ENCODE measurements at places on chromosomes 1 and 21. TPM values are rescaled to one million over a fixed set of nuclear protein-coding genes. Genes with fewer than 3 reads are reported as not detected.

DNA sequence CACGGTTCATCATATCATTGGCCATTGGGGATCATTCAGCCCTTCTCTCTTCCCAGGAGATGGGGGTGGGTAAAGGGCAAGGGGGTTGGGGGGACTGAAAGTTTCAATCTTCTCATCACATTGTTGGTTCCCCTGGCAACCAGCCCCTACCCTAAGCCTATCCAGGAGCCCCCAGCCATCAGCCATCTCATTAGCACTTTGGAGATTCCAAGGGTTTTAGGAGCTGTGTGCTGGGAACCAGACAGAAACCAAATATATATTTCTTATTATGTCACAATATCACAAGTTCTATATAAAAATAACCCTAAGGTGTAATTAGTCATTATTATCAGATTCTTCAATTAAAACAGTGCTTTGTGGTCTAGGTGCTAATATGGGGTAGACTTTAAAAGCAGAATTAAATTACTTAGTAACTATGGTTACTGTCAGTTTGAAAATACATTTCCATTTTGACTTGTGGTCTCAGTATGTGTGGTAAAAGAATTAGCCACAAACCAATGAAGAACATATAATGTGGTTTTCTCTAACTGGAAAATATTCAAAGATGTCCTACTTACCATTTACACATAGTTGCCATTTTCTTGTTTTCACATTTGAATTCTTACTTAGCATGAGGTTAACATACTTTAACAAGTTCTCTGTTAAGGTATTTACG lies 28.1 kb downstream of the IL23R start:
- no peak overlapping the region for H3K27ac ChIP-seq
- H3K4me3 ChIP-seq = no peak overlapping the region
- H3K27me3 ChIP-seq = no peaks in the 10 kb centered on the region
- H3K36me3 ChIP-seq = no peaks in the 10 kb centered on the region
- H3K4me1 ChIP-seq = no peaks in the 10 kb centered on the region
- no peak for DNase-seq

LRRC8D gene
- 10.2 TPM for total RNA-seq

WNT9A gene
- 5.5 TPM for total RNA-seq

PIK3R3 gene
- total RNA-seq = 36.7 TPM

GRCh38 chr1:61741711-61742619 lies at the start of gene PATJ:
TSS of gene PATJ (plus strand) at chr1:61742480. CDS start at chr1:61762893, 20,413 bp downstream.
- H3K27ac ChIP-seq = peak within 1 kb of the TSS; percentile 99
- H3K4me3 ChIP-seq = peak within 1 kb of the TSS; percentile 95
- DNase-seq = peak; percentile 68
- no peaks in the 10 kb centered on the region for H3K27me3 ChIP-seq
- H3K4me1 ChIP-seq = no peaks in the 10 kb centered on the region
- H3K36me3 ChIP-seq = no peaks in the 10 kb centered on the region

- H3K4me3 ChIP-seq = no peak overlapping the region
- no peak overlapping the region for H3K27ac ChIP-seq
- H3K36me3 ChIP-seq = no peaks in the 10 kb centered on the region
- H3K27me3 ChIP-seq = peaks cover 32% of the 10 kb centered on the region
- DNase-seq = no peak
Measured at GRCh38 chr1:20402585-20403422, 83.2 kb downstream of the CAMK2N1 start.

- DNase-seq = peak; percentile 11
- no peaks in the 10 kb centered on the region for H3K27me3 ChIP-seq
- H3K27ac ChIP-seq = no peak overlapping the region
- H3K4me1 ChIP-seq = peaks cover 3% of the 10 kb centered on the region
- no peaks in the 10 kb centered on the region for H3K36me3 ChIP-seq
- H3K4me3 ChIP-seq = no peak overlapping the region
Measured at GRCh38 chr1:111967067-111967690, 22.3 kb downstream of the KCND3 start.

- H3K36me3 ChIP-seq = no peaks in the 10 kb centered on the region
- no peaks in the 10 kb centered on the region for H3K27me3 ChIP-seq
- H3K4me1 ChIP-seq = peaks cover 10% of the 10 kb centered on the region
Measured at GRCh38 chr1:59136541-59137275, 160.2 kb upstream of the FGGY start.

DNA sequence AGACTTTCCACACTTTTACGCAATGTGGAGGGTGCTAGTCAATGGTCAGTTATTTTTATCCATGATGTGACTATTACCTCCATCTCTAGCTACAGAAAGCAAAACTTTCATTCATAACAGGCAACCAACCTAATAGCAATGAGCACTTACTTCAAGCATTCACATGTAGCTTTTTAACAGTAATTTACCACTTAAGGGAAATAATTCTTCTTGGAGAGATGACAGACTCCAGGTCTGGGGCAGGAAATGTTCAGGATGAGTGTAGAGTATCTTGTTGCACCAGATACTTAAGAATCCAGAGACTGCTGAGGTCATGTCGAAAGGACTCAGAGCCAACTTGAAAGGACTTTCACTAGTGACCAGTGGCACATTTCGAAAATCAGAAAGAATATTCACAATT lies 347.6 kb downstream of the CHRM3 start:
- H3K27ac ChIP-seq = no peak overlapping the region
- H3K36me3 ChIP-seq = no peaks in the 10 kb centered on the region
- no peak overlapping the region for H3K4me3 ChIP-seq
- H3K4me1 ChIP-seq = peaks cover 20% of the 10 kb centered on the region

GRCh38 chr1:17081439-17081838 lies 27.6 kb upstream of the SDHB start:
- H3K27me3 ChIP-seq = no peaks in the 10 kb centered on the region
- no peak for DNase-seq
- no peak overlapping the region for H3K27ac ChIP-seq
- no peak overlapping the region for H3K4me3 ChIP-seq

LCK gene
- total RNA-seq = 8.9 TPM

DNA sequence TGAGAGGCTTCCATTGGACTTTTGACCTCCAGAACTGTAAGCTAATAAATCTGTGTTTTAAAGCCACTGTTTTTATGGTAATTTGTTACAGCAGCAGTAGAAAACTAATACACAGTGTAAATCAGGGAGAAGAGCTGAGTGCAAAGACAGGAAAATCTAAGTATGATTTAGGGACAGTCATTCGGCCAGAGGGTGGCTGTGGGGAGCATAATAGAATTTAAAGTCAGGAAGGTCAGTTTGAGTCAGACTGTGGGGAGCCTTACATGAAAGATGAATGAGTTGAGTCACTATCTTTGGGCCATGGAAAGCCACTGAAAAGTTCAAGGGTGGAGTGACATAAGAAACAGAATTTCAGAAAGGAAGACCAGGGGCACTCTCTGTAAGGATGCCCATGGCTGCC lies 52.4 kb upstream of the SSX2IP start:
- H3K36me3 ChIP-seq = no peaks in the 10 kb centered on the region
- no peaks in the 10 kb centered on the region for H3K27me3 ChIP-seq
- no peaks in the 10 kb centered on the region for H3K4me1 ChIP-seq
- no peak overlapping the region for H3K4me3 ChIP-seq

GRCh38 chr1:28111157-28111556 lies 22.7 kb upstream of the EYA3 start:
- H3K4me1 ChIP-seq = no peaks in the 10 kb centered on the region
- H3K4me3 ChIP-seq = no peak overlapping the region
- no peak overlapping the region for H3K27ac ChIP-seq

- no peaks in the 10 kb centered on the region for H3K4me1 ChIP-seq
- H3K27ac ChIP-seq = no peak overlapping the region
- no peak overlapping the region for H3K4me3 ChIP-seq
- DNase-seq = no peak
- no peaks in the 10 kb centered on the region for H3K36me3 ChIP-seq
Measured at GRCh38 chr21:39720126-39720778, 24.7 kb upstream of the IGSF5 start.

DNA sequence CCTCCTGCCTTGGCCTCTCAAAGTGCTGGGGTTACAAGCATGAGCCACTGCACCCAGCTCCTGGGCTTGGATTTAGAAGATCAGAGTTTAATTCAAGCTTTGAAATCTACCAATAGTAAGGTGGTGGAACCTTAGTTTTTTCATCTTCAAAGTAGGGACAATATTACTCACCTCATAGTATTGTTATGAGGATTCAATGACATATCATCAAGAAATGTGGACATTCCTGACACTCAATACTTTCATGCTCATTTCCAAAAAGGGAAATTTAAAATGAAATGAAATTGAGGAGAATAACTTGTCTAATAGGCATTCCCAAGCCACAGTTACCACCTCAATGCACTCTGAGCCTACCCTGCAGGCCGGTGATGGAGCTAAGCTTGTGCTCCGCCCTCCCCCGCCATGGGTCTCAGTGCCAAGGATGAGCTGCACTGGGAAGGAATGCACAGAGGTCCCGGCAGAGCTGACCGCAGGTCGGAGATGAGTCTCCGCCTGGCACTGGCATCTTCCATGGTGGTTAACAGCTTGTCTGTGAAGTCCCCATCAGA lies 56.5 kb upstream of the BCAR3 start:
- no peaks in the 10 kb centered on the region for H3K4me1 ChIP-seq
- H3K27ac ChIP-seq = no peak overlapping the region
- H3K4me3 ChIP-seq = no peak overlapping the region
- no peaks in the 10 kb centered on the region for H3K27me3 ChIP-seq
- DNase-seq = no peak
- H3K36me3 ChIP-seq = no peaks in the 10 kb centered on the region

DNA sequence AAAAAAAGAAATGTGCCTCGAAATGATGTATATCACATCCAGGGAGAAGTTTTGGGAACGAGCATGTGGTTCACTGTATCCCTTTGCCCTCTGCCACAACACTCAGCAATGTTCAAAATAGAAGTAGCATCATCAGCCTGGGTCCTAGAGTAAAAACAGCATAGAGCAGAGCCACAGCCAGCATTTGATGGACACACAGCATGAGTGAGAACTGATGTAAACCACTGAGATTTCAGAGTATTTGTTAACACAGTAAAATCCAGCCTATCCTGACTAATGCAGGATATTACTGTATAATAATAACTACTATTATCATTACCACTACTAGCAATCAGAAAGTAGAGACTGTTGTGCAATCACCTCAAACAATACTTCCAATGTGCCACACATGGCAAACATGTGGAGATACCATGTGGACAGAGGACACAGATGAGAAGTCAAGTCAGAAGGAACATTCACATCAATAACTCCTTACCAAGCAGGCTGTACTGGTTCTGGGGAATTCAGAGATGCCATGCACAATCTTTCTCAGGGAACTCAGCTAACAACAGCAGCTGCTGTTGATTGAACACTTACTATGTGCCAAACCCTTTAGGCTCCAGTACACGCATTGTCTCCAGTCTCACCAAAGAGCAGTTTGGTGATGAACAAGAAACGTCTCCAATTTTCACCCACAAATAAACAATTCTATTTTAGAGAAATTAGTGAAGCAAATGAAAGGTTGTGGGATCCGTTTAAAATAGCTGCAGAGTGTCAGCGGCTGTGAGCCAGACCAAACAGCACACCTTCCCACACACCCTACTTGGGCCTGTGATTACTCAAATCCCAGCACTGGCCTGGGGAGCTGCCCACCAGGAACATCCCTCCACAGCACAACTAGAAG lies 16.6 kb upstream of the GFI1 start:
- H3K4me3 ChIP-seq = no peak overlapping the region
- no peaks in the 10 kb centered on the region for H3K36me3 ChIP-seq
- H3K4me1 ChIP-seq = no peaks in the 10 kb centered on the region
- DNase-seq = no peak
- H3K27me3 ChIP-seq = no peaks in the 10 kb centered on the region

AMY1A gene
- 10.4 TPM for total RNA-seq

TNFRSF8 gene
- total RNA-seq = 1.9 TPM

PIAS3 gene
- 23.5 TPM for total RNA-seq

- H3K27ac ChIP-seq = no peak overlapping the region
- H3K27me3 ChIP-seq = no peaks in the 10 kb centered on the region
- no peak for DNase-seq
- no peaks in the 10 kb centered on the region for H3K4me1 ChIP-seq
- no peaks in the 10 kb centered on the region for H3K36me3 ChIP-seq
- no peak overlapping the region for H3K4me3 ChIP-seq
Measured at GRCh38 chr1:118902711-118903191, 85.4 kb downstream of the TBX15 start.

DNA sequence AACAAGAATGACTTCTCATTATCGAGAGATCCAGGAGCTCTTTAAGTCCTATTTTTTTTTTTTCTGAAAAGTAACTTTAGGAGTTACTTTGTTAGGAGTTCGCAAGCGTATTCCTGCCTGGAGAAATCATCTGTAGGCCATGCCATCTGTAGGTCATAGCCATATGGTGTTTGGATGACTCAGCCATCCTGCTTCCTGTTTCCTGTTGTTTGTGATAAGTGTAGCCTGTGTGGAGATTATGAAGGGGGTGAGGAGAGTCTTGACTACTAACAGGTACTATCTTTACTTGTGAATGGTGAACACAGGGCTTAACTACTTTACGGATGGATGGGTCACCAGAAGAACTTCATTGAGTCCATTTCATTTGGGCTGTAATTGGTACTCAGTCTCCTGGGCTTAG lies 327.2 kb downstream of the PTPRU start:
- no peak for DNase-seq
- no peak overlapping the region for H3K4me3 ChIP-seq
- peaks cover 4% of the 10 kb centered on the region for H3K27me3 ChIP-seq
- H3K27ac ChIP-seq = no peak overlapping the region
- no peaks in the 10 kb centered on the region for H3K36me3 ChIP-seq
- no peaks in the 10 kb centered on the region for H3K4me1 ChIP-seq

- no peak overlapping the region for H3K4me3 ChIP-seq
- no peaks in the 10 kb centered on the region for H3K27me3 ChIP-seq
- peak overlapping the region; percentile 34 for H3K27ac ChIP-seq
- peaks cover 15% of the 10 kb centered on the region for H3K4me1 ChIP-seq
Measured at GRCh38 chr1:20658166-20658915, 2.8 kb downstream of the DDOST start.

SPRR1B gene
- not detected for total RNA-seq

DNA sequence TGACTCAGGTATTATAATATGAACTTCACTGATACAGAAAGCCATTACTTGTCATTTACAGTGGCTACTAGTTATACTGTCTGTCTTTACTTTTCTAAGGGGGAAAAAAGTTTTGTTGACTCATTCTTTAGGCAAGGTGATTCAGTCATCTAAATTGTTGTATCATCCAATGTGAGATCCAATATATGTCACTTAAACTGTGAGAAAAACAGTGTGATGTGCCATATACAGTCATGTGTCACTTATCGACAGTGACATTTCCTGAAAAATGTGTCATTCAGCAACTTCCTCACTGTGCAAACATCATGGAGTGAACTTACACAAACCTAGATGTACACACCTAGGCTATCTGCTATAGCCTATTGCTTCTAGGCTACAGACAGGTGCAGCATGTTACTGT lies 57.6 kb downstream of the KCNK2 start:
- no peaks in the 10 kb centered on the region for H3K27me3 ChIP-seq
- H3K4me1 ChIP-seq = no peaks in the 10 kb centered on the region
- no peak overlapping the region for H3K4me3 ChIP-seq
- H3K36me3 ChIP-seq = no peaks in the 10 kb centered on the region
- DNase-seq = no peak
- no peak overlapping the region for H3K27ac ChIP-seq

GJB5 gene
- total RNA-seq = 0.55 TPM

GRCh38 chr1:113859478-113860175 lies 11.9 kb downstream of the PTPN22 start:
- DNase-seq = no peak
- H3K27me3 ChIP-seq = no peaks in the 10 kb centered on the region
- no peaks in the 10 kb centered on the region for H3K4me1 ChIP-seq
- H3K27ac ChIP-seq = no peak overlapping the region
- no peak overlapping the region for H3K4me3 ChIP-seq

Data from lung (tissue), 17 donors.